Stimulated activated CD8-positive, alpha-beta memory T cell treated with anti-CD3 and anti-CD28 coated beads, Interleukin-4, amount 100 ng/mL, for 48 hours (primary cell): ENCODE measurements at places on chromosomes 2 and 18.
A peak's percentile ranks its signal among the peaks of the same experiment; 100 is the strongest.

GRCh38 chr18:2381539-2381938, 189.8 kb downstream of the METTL4 start:
- DNase-seq, result no peak

DNA sequence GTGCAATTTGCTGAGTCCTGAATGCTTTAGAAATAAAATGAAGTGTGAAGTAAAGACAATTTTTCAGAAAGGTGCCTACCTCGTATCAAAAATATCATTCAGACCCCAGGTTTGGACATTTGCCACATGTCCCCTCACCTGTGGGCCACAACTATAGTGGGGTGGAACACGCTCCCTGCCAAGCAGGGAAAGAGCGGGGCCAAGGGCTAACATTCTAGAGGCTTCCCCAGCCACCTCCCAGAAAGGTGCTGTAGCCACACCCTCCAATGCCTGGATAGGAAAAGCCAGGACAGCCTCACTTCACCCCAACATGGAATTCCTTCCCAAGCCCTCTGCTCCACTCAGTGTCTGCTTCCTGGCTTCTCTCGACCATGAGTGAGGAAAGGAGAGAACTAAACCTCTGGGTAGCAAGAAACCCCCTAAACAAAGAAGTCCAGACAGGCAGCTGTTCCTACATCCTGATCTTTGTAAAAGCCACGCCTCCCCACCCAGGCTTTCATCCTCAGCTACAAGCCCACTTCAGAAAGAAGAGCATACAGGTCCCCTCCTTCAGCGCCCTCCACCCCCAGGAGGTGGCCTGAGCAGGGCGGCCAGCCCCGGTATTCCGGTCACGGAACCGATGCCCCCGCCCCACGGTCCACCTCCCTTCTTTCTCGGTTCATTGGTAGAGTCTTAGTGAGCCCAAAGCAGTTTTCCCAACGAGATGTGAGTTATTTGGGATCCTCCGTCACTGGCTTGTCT, 2.1 kb downstream of the COL6A3 start:
- DNase-seq, result no peak

- DNase-seq, result no peak
Observed at GRCh38 chr2:154158101-154158500, 286.4 kb downstream of the GALNT13 start.

DNA sequence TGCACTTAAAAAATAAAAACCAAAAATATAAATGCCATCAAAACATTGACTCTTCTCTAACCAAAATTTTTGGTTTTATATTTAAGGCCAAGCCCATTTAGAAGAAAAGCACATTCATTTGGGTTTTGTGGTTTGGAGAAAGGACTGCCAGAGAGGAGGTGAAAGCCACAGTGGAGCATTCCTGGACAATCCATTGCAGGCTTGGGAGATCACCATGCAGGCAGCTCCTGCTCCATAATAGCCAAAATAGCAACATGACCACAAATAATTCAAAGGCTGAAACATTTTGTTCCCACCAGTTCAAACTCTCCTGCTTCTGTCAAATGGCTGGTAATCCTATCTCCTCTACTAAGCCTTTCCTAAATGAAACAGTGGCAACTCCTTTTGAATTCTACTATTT, 73.5 kb downstream of the GALNT3 start:
- DNase-seq, result no peak

DNA sequence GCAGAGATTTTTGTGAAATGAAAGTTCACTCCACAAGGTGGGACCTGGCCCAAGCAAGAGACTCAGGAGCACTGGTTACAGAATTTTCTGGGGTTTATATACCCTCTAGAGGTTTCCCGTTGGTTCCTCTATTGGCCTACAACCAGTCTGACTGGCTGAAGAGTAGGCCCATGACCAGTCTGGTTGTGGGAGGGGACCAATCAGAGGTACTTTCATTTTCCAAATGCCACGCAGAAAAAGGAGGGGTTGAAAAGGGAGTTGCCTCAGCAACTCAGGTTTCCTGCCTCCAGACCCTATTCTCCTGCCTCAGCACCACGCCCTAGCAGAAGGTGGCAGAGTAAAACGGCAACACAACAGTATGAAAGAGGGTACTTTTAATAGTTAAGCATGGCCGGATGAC, 98.4 kb downstream of the COLEC12 start:
- no peak for DNase-seq

GRCh38 chr2:219249203-219249980, 3.7 kb upstream of the TUBA4B start:
- DNase-seq, result peak; percentile 59

DNA sequence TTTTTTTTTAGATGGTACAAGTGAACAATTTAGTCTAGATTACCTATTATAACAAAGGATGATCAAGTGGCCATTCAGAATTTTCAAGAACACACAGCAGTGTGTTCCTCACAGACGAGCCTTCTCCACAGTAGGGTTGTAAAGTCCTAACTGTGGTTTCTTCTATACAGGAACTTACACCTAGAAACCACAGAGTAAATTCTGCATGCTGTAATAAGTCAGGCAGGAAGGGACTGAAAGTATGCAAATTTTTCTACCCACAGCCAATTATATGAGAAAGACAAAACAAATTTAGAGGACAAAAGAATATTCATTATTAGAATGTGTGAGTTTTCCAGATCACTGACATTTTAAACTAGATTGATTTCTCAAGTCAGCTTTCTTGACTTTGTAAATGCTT, 99.5 kb downstream of the RBMS1 start:
- DNase-seq, result no peak

- DNase-seq, result peak; percentile 10
Observed at GRCh38 chr2:8453904-8454302, 228.0 kb upstream of the ID2 start.

- no peak for DNase-seq
Observed at GRCh38 chr2:188096910-188097309, 194.8 kb upstream of the GULP1 start.

DNA sequence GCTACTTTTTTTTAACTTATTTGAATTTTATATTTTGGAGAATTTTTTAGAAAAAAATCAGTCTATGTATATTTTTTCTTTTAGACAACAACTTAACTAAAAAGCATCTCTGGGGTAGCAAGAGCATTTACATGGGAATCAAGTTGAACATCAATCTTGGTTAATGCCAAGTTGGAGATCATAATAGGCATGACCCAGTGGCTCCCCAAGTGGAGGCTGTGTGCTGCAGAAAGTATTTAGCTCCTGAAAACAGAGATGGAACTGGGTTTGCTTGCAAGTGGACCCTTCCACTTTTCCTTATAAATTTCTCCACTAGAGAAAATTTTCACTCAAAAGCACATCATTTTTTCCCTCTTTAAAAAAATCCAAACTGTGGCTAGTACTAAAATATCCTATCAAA, 23.9 kb upstream of the CAVIN2 start:
- no peak for DNase-seq

DNA sequence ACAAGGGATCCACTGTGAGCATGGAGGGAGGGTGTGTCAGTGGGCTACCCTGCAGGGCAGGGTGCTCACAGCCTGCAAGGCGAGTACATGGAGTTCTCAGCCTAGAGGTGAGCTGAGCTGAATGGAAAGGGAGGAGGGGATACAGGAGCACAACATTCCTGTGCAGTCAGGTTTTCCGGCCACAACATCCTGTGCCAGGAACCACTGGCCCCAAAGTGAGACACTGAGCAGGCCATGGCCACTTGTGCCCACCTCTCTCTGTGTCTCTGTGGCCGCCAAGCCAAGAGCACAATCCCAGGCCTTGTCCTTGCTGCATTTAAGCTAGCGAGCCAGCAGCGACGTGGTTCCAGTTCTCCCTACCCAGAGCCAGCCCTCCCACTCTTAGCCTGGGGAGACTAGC, 6.1 kb downstream of the DOK1 start:
- no peak for DNase-seq

- no peak for DNase-seq
Observed at GRCh38 chr18:72613534-72613930, 69.4 kb upstream of the CBLN2 start.

GRCh38 chr2:45636008-45636407, 15.5 kb upstream of the PRKCE start:
- no peak for DNase-seq

GRCh38 chr2:16260041-16260830, 319.9 kb downstream of the MYCN start:
- no peak for DNase-seq

GRCh38 chr2:67576991-67577390, 179.9 kb downstream of the ETAA1 start:
- no peak for DNase-seq

GRCh38 chr2:136024185-136024584, 38.8 kb upstream of the DARS1 start:
- no peak for DNase-seq

- DNase-seq, result no peak
Observed at GRCh38 chr18:53375621-53376020, 848.8 kb downstream of the MBD2 start.

DNA sequence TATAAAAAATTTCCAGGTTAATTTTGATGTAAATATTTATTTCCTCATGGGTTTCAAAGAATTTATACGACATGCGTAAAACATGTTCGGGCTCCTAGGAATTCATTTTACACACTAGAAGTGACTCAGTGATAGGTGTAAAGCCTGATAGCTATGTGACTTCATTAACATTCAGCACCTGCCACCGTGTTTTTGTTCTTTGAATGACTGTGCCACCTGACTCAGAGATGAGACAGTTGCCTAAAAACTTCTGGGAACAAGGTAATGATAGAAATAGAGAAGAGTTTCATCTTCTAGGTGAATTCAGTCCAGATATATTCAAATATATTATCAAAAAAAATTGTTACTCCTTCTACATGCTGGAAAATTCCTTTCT, 10.0 kb downstream of the IL1R2 start:
- peak; percentile 51 for DNase-seq

- no peak for DNase-seq
Observed at GRCh38 chr2:195477248-195477995, 179.6 kb upstream of the SLC39A10 start.

- DNase-seq, result no peak
Observed at GRCh38 chr2:9649261-9649660, 18.5 kb upstream of the YWHAQ start.

DNA sequence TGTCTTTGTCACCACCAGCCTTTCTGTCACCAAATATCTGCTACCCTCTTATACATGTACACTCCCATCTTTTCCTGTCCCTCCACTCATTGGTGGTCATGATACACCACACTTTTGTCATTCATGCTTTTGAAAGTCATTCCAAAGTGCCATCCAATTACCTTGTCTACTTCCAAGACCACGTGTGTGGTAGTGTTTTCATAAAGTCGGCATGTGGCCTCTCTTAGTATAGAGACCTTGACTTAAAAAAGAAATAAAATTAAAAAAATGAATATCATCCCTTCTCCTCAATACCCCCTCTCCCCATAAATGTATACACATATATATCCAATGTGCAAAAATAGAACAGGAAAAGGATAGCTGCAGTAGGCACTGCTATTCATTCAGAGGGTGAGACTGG, 271.4 kb downstream of the CNTNAP5 start:
- DNase-seq, result no peak

DNA sequence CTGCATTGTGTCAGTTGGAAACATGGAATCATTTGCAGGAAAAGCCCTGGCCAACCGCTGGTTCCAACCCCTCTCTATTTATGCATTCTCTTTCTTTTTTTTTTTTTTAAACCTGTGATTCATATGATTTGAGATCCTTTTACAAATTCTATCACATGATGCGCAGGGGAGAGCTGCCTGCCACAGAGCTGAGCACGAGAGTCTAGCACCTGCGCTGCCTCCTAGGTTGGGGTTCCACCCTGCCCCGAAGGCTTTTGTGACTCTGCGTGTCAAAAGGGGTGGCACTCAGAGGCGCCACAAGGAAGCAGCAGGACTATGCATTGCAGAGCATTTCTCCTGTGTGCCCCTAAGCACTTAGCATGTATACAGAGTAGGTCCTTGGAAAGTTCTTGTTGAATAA, 17.3 kb upstream of the ESPNL start:
- no peak for DNase-seq

GRCh38 chr2:13725945-13726344, 906.6 kb upstream of the LRATD1 start:
- DNase-seq, result no peak
